ENCODE measurements at places on chromosomes 12 and 14. TPM values are rescaled to one million over a fixed set of nuclear protein-coding genes. Genes with fewer than 3 reads are reported as not detected.

Gene PIWIL1
- not detected for total RNA-seq

Gene MGAT4C
- total RNA-seq = not detected

Gene STON2
- total RNA-seq = 327 TPM

Gene CD163L1
- total RNA-seq = not detected

Gene ALX1
- not detected for total RNA-seq

Measured in mammary epithelial cell (primary cell).